ENCODE measurements at places on chromosomes 12 and 14.

DNA sequence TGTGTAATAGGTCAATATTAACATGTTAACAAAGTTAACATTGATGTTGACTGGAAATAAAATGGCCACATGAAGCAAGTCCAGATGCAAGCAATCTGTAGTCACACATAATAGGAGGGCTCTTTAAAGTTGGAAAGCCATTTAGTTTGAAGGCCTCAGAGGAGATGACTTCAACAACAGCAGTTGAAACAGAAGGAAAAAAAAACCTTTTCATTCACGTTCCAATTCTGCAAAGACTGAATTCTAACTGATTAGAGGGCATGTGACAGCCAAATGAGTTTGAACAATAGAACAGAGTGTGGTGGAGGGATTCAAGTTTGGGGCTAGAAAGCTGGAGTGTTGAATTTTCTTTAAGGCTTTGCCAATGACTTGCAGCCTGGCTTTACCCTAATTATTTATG, 41.5 kb upstream of the DAAM1 start:
- DNase-seq: no peak

DNA sequence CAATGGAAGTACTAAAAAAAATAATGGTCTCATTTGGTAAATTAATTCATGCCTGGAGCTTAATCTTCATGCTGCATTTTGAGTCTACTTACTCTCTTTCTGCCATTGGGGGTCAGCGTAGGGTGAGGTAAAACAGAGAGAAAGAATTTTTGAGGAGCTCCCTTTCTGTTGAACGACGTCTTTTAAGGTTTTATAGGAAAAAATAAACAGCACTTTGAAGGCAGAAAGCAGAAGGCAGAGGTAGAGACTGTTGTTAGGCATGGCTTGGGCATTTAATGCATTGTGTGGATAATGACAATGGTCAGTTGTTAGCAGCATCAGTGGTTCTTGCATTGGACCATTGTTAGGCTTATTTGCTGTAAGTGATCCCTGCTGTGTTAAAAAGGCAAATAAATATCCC, 557.2 kb upstream of the STXBP6 start:
- DNase-seq: no peak

GRCh38 chr12:94057262-94058151, 90.9 kb upstream of the PLXNC1 start:
- no peak for DNase-seq

DNA sequence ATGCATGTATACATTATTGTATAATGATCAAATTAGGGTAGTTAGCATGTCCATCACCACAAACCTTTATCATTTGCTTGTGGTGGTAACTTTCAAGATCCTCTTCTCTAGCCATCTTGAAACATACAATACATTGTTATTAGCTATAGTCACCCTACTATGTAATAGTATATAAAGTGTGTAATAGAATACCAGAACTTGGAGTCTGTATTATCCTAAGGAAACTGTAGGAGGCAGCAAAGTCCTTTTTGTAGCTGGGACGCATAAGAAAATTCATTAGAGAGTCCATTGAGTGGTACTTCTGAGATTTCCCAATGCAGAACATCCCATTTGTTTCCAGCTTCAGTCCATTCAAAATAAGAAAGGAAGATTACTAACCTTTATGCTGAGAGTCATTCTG, 325.9 kb upstream of the LRFN5 start:
- DNase-seq: no peak

- no peak for DNase-seq
Observed at GRCh38 chr14:78329371-78329770, 159.2 kb downstream of the NRXN3 start.

DNA sequence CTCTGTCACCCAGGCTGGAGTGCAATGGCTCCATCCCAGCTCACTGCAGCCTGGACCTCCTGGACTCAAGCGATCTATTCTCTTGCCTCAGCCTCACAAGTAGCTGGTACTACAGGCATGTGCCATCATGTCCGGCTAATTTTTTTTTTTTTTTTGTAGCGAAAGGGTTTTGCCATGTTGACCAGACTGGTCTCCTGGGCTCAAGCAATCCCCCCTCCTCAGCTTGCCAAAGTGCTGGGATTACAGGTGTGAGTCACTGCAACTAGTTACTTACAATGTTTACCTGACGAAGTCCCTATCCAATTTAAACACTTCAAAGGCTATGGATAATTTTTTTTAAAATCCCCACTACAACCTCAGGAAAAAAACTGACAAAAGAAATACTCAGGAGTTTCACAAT, 1.8 kb downstream of the KRR1 start:
- DNase-seq: no peak

All from LHCN-M2 (cell line).